ENCODE measurements at places on chromosomes 2 and 18.

DNA sequence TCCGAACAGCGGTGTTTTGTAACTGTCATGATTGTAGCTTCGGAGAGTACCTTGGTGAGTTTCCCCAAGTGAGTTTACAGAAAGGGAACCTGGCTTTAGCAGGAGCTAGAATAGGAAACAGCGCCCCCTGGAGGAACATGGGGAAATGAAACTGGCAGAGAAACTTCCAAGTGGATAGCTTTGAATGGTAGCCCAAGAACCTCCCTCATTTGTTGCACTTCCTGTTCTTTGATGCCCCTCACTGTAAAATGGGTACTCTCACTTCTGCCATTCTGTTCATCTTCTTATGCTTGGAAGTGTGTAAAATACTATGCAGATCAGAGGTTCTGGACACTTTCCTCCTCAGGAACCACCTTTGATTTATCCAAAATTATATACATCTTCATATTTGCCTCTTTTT is 36.2 kb downstream of the CHST10 start:
- DNase-seq: peak; percentile 91

DNA sequence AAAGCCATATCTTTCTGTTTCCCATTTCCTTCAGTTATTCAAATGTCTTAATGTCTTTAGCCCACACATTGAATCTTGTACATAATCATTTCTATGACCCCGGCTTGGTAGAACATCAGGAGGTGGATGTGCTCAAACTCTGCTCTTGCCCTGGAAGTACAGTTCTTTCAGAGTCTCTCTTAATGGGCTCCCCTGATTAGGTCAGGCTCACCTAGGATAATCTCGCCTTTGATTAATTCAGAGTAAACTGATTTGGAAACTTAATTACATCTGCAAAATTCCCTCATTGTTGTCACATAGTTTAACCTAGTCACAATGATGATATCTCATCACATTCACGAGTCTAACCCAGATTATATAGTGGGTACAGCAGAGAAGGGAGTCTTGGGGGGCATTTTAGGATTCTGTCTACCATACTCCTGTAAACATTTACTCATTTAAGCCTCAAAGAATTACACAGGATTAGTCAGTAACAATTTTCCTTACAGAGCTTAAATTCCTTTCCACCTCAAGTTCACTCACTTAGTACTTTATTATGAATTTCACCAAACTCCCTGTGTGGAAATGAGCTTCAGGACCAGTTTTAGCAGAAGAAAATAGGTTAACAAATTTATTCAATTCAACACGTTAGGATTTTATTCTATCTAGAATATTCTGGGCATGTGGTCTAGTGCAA is 135.5 kb downstream of the FHOD3 start:
- DNase-seq: no peak

- no peak for DNase-seq
Observed at GRCh38 chr2:203936535-203936934, at the start of gene ICOS. Gene ICOS, plus strand, starts transcription at chr2:203936763. Its CDS starts 52 bp downstream, at chr2:203936815.

DNA sequence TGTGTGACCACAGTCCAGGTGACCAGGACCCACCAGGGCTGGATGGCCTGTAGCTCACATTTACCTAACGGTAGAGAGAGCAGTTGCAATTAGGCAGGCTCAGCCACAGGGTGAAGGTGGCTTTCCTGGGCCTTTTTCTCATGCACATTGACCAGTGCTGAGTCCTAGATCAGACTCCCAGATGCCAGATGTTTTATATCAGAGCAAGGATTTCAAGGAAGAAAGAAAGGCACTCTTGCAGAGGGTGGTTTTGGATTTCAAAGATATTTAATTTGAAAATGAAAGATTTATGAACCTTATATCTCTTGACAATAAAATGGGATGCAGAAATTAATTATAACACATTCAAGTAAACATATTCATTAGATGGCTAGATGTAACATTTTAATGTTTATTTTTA is 694.2 kb upstream of the GYPC start:
- DNase-seq: no peak

DNA sequence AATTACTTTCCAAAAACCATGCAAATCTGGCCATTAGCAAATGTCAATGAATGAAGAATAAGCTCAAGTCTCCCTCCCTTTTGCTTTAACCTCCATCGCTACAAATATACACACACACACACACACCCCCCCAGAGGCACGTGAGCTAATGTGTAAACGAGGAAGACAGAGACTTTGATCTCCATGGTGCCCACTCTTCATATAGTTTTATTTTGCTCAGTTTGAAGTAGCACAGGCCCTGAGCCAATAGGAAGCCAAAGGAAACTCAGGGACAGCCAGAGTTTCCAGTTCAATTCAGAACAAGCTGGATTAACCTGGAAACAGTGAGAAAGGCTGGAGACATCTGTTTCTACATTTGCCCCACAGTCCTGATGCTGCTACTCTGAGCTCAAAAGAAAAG is 248.4 kb upstream of the MEIS1 start:
- no peak for DNase-seq

- DNase-seq: no peak
Observed at GRCh38 chr2:66840321-66841002, 405.5 kb downstream of the MEIS1 start.

DNA sequence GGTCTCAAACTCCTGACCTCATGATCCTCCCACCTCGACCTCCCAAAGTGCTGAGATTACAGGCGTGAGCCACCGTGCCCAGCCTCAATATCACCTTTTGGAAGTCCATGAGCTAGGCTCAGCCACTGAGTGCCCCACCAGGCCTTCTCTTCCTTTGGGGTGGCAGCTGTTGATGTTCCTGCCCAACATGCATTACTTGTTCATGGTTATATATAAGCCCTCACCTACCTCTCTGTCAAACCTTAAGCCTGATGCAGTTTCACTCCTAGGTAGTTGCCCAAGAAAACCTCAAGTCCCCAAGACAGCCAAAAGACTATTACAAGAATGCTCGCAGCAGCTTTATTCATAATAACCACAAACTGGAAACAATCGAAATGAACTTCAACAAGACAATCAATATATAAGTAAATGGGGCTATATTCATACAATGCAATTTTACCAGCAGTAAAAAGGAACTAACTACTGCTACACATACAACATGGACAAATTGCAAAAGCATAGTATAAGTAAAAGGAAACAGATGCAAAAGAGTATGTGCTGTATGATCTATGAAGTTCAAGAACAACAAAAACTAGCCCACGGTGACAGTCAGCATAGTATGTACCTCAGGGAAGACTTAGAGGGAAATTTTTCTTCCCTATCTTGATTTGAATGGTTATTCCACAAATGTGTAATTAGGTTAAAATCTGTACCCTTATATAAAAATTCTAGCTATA is 59.6 kb upstream of the REL start:
- no peak for DNase-seq
